Astrocyte of the hippocampus (primary cell): ENCODE measurements at places on chromosomes 2 and 18.

DNA sequence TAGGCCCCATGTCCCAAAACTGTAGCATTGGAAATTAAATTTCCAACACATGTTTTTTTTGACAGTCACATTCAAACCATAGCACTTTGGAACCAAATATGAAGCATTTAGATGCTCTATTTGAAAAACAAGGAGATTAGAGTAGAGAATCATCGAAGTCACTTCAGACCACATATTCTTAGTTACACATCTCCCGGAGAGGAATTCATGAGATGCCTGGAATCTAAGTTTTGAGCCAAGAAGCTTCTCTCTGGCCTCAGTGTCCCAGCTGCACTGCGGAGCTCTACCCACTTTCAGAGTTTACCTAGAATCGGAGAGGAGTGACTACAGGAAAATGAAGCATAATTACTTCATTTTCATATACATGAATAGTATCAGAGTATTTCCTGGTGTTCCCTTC lies 385.9 kb downstream of the TNS1 start:
- DNase-seq = peak; percentile 53

- DNase-seq = no peak
Measured at GRCh38 chr2:191749181-191749540, 71.2 kb downstream of the NABP1 start.

DNA sequence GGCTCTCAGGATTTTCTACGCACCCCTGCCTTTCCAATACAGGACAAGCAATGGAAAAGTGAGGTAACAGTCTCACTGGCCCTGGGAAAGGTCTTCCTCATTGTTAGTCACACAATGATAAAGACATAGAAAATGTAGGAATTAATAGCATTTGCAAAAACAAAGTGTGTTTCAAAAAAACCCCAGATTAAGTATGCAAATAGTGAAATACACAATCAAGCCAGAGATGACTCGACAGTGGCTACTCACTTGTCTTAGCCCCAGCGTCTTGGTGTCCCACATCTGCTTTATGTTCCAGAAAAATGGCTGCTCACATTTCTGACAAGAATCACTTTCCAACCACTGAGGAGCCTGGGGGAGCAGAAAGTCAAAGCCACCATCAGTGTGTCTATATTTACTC lies 47.0 kb upstream of the AP1S3 start:
- no peak for DNase-seq

DNA sequence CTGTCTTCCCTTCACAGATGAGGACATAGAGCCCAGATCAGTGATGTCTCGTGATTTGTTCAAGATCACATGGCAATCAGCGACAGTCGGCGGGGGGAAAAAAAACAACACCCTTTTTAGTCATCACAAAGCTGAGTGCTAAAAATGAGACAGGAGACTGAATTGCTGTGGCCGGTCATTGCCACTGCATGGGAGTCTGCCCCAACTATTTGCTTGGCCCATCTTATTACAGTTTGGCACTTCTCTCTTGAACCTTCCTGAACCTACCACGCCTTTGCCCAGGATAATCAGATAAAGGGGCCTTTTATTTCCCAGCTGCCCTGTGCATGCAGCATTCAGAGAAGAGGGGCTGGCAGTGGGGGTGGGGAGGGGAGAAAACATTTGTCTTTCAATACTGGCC lies 42.7 kb downstream of the SETBP1 start:
- DNase-seq = no peak

DNA sequence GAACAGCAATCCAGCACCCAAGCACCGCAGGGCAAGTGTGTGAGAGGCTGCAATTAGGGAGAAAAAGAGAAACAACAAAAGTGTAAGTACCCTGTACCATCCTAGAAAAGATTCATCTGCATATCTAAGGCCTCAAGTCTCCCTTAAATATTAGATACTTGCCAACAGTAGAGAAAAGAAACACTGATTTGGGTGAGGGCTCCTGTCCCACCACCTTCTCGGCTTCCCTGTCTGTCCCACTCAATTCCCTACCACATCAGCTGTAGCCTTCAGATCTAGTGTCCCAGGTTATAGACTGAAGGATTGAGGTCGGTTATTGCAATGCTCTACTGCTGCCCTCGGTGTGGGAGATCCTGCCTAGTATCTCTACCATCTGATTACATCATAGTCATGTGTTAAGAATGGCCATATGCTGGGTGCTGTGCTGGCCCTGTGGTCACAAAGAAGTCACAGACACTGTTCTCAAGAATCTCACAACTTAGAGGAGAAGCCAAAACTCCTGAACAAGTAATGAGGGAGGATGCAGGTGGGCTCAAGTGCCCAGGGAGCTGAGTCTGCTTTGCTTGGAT lies 2.5 kb downstream of the RAX start:
- DNase-seq = no peak

DNA sequence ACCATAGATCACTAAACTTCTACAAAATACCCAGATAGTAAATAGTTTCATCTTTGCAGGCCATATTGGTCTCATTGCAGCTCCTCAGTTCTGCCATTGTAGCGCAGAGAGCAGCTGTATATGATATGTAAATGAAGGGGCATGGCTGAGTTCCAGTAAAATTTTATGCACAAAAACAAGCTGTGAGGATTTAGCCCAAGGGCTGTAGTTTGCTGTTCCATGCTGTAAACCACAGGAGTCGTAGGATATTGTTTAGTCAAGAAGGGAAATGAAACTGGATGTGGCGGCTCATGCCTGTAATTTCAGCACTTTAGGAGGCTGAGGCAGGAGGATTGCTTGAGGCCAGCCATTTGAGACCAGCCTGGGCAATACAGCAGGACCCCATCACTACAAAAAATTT lies 83.0 kb downstream of the MGAT5 start:
- DNase-seq = no peak
